GM23248 (cell line): ENCODE measurements at places on chromosomes 12 and 14. TPM values are rescaled to one million over a fixed set of nuclear protein-coding genes. Genes with fewer than 3 reads are reported as not detected.

GRCh38 chr14:72318648-72319047, 386.4 kb downstream of the RGS6 start:
- H3K27me3 ChIP-seq: no peaks in the 10 kb centered on the region
- no peaks in the 10 kb centered on the region for H3K36me3 ChIP-seq
- H3K4me1 ChIP-seq: no peaks in the 10 kb centered on the region
- DNase-seq: no peak
- no peak overlapping the region for H3K4me3 ChIP-seq

The ACOT6 gene
- polyA plus RNA-seq: not detected in 2 replicates

The BMP4 gene
- not detected in 2 replicates for polyA plus RNA-seq

The CLEC4D gene
- not detected in 2 replicates for polyA plus RNA-seq

GRCh38 chr12:112685321-112685720, 106.2 kb upstream of the RPH3A start:
- no peak for DNase-seq
- H3K27ac ChIP-seq: no peak overlapping the region
- no peaks in the 10 kb centered on the region for H3K4me1 ChIP-seq
- no peak overlapping the region for H3K4me3 ChIP-seq

DNA sequence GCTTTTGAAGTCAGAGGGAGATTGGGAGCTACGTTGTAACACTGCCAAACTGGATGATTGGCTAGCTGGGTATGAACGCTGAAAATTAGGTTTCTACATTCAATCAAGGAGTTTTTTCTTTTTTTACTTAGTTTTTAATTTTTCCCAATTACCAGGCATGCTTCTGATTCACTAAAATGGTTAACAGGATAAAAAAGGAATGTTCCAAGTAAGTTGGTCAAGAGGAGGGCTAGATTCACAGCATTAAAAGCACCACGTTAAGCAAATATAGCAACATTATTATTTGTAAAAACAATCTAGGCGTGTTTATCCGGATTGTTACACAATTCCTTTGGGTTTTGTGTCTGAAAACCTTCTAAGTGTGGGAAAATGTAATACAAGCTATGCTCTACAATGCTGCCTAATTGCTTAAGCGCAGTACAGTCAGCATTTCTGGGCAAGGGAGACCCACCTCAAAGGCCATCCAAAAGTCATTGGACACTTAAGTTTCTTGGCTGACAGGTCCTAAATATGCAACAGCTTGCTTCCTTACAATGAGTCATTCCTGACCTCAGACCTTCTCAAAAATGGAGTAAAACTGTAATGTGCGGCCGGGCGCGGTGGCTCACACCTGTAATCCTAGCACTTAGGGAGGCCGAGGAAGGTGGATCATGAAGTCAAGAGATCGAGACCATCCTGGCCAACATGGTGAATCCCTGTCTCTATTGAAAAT, 1.2 kb downstream of the RPLP0 start:
- H3K27me3 ChIP-seq: no peaks in the 10 kb centered on the region
- peaks cover 37% of the 10 kb centered on the region for H3K36me3 ChIP-seq
- peaks cover 41% of the 10 kb centered on the region for H3K4me1 ChIP-seq
- DNase-seq: peak; percentile 92

DNA sequence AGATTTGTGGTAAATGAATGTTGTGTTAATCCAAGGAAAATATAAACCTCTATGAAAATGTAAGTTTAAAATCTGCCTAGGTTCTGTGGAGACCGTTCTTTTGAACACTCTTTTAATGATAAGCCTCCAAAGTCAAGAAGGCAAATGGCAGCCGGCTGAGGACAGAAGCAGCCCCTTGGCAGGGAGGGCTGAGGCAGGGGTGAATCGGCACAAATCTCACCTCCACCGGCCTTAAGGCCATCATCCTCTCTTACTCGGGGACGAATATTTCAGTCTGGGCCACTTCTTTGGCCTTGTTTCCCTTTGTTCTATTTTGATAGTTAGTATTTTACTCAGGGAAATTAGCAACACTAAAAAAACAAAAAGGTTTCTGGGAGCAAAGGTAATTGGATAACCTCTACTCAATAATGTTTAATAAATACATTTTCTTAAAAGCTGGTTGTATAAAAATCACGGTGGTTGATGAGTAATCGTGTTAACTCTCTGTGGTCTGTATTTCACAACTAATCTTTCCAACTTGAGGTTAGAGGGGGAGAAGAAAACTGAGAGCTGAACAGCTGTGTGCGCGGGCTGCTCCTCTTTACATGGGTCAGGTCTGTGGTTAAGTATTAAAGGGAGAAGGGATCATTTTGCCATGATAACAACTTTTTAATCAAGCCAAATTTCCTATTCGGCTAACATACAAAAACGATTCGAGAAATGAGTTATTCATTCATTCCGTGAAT, 18.6 kb downstream of the LGMN start:
- no peak overlapping the region for H3K27ac ChIP-seq
- peaks cover 3% of the 10 kb centered on the region; the same call in 1 of the 2 replicates for H3K4me1 ChIP-seq
- H3K4me3 ChIP-seq: no peak overlapping the region
- H3K36me3 ChIP-seq: 0 out of 2 replicates have a peak, but pooled peaks cover 6% of the 10 kb centered on the region
- peak; percentile 63 for DNase-seq

DNA sequence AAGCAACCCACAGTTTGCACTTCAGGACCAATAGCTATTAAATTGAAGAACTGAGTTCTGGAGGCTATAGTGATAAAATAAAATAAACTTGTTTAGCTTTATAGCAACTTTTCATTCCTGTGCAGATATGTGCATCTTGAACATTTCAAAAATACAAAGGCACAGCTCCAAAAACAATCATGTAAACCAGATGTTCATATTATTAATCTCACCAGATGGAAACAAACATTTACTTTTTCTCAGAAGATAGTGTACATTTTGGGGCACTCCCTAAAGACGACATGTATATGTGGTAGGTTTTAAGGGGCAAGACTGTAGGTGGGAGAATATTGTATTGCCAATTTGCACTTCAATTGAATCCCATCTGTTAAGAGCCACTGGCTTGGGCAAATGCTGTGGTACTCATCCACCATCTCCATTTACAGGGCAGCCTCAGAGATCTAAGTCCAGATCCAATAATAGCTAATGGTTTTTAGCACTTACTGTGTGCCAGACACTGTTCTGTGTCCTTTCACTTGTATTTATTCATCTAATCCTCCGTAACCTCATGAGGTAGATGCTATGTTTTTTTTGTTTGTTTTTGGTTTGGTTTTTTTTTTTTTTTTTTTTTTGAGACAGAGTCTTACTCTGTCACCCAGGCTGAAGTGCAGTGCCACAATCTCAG, 49.1 kb downstream of the PTGER2 start:
- no peak overlapping the region for H3K27ac ChIP-seq
- no peaks in the 10 kb centered on the region for H3K27me3 ChIP-seq
- H3K4me1 ChIP-seq: 0 out of 2 replicates have a peak, but pooled peaks cover 6% of the 10 kb centered on the region
- H3K36me3 ChIP-seq: no peaks in the 10 kb centered on the region

The FGF23 gene
- polyA plus RNA-seq: not detected in 2 replicates

The KRT73 gene
- polyA plus RNA-seq: not detected in 2 replicates

- H3K36me3 ChIP-seq: no peaks in the 10 kb centered on the region
- H3K4me1 ChIP-seq: no peaks in the 10 kb centered on the region
- H3K27ac ChIP-seq: no peak overlapping the region
- no peak for DNase-seq
Observed at GRCh38 chr12:23426328-23426727, 523.1 kb downstream of the SOX5 start.

- H3K36me3 ChIP-seq: no peaks in the 10 kb centered on the region
- no peak overlapping the region for H3K27ac ChIP-seq
- H3K4me1 ChIP-seq: no peaks in the 10 kb centered on the region
- no peaks in the 10 kb centered on the region for H3K27me3 ChIP-seq
- DNase-seq: no peak
Observed at GRCh38 chr14:85824526-85824925, 294.6 kb downstream of the FLRT2 start.

DNA sequence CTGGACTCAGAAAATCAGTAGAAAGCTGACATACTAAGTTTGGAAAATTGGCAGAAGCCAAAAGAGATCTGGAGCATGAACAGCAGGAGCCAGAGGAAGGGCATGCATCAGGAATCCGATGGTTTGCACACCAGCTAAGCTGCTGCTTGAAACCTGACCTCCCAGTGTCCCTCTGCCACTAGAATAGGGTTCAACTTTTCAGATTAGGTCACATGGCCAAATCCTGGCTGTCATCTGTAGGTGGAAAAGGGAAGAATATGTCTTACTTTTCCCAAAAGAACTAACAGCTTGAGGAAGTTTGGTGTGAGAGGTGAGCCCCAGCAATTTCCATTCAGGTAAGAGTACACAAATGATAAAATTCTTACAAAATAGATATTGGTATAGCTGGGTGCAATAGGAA, 732.6 kb downstream of the RERGL start:
- H3K4me3 ChIP-seq: no peak overlapping the region
- no peaks in the 10 kb centered on the region for H3K4me1 ChIP-seq
- no peak overlapping the region for H3K27ac ChIP-seq
- no peak for DNase-seq
- no peaks in the 10 kb centered on the region for H3K27me3 ChIP-seq

The OR4E2 gene
- polyA plus RNA-seq: not detected in 2 replicates

The GPR84 gene
- not detected in 2 replicates for polyA plus RNA-seq

- H3K36me3 ChIP-seq: no peaks in the 10 kb centered on the region
- DNase-seq: peak; percentile 69
- no peak overlapping the region; the same call in 1 of the 2 replicates for H3K27ac ChIP-seq
- no peak overlapping the region for H3K4me3 ChIP-seq
Observed at GRCh38 chr12:47870175-47870781, 34.5 kb downstream of the VDR start.

The KIF5A gene
- 0.15 and 0.18 TPM in 2 replicates for polyA plus RNA-seq

The LBHD2 gene
- polyA plus RNA-seq: not detected in 2 replicates

DNA sequence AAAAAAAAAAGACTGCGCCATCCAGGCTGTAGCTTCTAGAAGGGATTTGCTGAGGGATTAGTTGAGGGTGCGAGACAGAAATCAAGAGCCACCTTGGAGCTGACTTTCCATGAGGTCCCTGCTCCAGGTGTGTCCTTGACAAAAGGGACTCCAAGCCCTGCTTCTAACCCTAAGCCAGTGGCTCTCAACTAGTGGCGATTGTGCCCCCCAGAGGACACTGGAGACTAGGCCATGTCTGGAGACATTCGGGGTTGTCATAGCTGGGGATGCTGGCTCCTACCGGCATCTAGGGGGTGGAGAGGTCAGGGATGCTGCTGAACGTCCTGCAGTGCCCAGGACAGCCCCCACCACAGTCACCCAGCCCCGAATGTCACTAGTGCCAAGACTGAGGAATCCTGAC, 40.6 kb downstream of the SPRING1 start:
- no peaks in the 10 kb centered on the region for H3K36me3 ChIP-seq
- H3K4me1 ChIP-seq: peaks cover 4% of the 10 kb centered on the region; the same call in 1 of the 2 replicates
- no peak overlapping the region for H3K27ac ChIP-seq
- H3K27me3 ChIP-seq: peaks cover 39% of the 10 kb centered on the region

The GPR162 gene
- polyA plus RNA-seq: 0.14 and 0.21 TPM in 2 replicates

DNA sequence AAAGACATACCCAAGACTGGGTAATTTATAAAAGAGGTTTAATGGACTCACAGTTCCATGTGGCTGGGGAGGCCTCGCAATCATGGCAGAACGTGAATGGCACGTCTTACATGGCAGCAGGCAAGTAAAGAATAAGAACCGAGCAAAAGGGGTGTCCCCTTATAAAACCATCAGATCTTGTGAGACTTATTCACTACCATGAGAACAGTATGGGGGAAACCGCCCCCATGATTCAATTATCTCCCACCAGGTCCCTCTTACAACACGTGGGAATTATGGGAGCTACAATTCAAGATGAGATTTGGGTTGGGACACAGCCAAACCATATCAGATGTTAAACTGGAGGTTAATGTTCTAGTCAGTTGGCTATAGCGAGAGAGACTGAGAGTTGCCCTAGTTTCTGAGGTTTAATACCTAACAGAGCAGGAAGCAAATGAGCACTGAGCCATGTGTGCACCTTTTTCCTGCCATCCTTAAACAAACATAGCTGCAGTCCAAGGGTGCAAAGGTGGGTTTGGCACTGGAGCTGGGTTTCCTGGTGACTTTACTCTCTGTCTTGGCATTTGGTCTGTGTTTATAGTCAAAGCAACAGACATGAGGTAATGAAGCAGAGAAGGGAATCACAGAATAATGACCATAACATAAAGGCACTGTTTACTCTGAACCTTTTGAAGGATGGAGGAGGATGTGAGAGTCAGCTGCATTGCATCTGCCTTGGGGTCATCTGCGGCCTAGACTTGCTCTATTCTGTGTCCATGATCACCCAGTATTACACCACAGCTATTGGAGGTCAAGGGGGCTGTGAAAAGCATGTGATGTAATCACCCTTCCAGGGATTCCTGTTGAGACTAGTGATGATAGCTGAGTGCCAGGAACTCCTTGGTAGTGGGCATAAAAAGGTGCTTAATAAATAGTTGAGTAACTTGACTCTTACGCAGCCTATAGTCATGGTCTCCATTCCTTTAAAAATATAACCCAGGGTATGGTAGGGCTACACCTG, 83.6 kb upstream of the USP44 start:
- no peaks in the 10 kb centered on the region for H3K36me3 ChIP-seq
- no peak overlapping the region for H3K4me3 ChIP-seq
- no peaks in the 10 kb centered on the region for H3K27me3 ChIP-seq

- no peaks in the 10 kb centered on the region for H3K27me3 ChIP-seq
- H3K4me1 ChIP-seq: peaks cover 40% of the 10 kb centered on the region
- DNase-seq: peak; percentile 80
Observed at GRCh38 chr12:46524778-46525177, 152.2 kb upstream of the SLC38A2 start.

DNA sequence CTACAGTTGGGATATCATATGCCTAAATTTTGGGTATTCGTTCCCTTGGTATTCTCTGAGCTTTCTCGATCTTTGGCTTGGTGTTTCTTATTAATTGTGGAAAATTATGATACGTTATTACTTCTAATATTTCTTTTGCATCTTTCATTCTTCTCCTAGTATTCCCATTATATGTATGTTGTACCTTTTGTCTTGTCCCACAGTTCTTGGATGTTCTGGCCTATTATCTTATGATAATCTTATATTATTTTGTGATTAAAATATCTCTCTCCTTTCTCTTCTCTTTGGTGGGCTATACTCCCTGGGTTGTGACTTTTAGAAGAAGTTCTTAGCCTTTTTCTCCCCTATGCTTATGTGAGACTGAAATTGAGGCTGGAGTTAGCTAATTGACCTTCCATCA, 25.2 kb downstream of the PTCSC3 start:
- no peak for DNase-seq
- H3K27me3 ChIP-seq: no peaks in the 10 kb centered on the region
- H3K27ac ChIP-seq: no peak overlapping the region

DNA sequence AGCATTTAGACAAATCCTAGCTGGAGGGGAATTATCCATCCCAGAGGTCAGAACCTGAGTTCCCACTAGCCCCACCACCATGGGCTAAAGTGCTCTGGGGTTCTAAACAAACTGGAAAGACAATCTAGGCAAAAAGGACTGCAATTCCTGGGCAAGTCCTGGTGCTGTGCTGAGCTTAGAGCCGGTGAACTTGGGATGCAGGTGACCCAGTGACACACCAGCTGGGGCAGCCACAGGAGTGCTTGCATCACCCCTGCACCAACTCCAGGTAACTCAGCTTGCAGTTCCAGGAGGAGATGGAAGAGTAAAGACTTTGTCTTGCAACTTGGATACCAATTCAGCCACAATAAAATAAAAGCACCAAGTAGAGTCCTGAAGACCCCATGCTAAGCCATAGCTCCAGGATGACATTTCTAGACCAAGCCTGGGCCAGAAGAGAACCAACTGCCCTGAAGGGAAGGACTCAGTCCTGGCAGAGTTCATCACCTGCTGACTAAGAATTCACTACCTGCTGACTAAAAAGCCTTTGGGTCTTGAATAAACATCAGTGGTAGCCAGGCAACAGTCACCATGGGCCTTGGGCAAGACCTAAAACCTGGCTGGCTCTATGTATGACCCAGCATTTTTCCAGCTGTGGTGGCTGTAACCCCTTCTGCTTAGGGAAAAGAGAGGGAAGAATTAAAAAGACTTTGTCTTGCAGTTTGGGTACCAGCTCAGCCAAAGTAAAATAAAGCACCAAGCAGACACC, 223.4 kb upstream of the DIO2 start:
- peak; percentile 53 for DNase-seq
- no peaks in the 10 kb centered on the region for H3K4me1 ChIP-seq
- no peak overlapping the region for H3K27ac ChIP-seq

The LTBR gene
- 113 and 117 TPM in 2 replicates for polyA plus RNA-seq

The KITLG gene
- polyA plus RNA-seq: 33.8 and 34.8 TPM in 2 replicates

The PSMD9 gene
- 129 and 141 TPM in 2 replicates for polyA plus RNA-seq
